ENCODE measurements at places on chromosomes 1 and 21.

GRCh38 chr1:209434066-209434465 is 149.4 kb upstream of the CAMK1G start:
- DNase-seq, result no peak

DNA sequence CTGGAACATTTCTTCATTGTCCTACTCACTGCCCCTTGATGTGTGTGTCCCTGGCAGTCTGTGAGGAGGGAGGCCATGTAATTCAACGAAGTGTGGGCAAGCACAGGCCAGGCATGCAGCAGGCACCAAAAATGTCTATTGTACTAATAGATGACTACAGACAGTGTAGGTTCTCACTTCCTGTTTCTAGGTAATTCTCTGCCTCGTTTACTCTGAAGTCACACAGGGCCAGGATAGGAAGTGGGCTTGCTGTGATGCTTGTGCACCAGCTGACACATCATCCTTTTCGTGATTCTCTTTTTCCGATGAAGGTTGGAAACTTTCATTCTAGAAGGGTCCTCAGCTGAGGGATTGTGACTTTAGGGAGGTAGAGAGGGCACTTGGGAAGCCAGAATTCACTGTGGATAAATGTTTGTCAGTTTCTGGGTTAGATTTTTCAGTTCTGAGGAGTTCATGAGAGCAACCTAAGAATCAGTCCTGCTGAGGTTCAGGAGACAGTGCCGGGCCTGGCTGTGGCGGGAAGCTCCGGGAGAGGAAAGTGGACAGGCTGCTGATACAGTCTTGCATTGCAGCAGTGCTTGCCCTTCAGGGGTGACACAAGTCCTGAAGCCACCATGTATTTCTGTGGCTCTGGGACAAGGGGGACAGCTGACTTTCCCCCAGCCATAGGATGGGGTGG is 4.3 kb upstream of the CSF1 start:
- peak; percentile 63 for DNase-seq

DNA sequence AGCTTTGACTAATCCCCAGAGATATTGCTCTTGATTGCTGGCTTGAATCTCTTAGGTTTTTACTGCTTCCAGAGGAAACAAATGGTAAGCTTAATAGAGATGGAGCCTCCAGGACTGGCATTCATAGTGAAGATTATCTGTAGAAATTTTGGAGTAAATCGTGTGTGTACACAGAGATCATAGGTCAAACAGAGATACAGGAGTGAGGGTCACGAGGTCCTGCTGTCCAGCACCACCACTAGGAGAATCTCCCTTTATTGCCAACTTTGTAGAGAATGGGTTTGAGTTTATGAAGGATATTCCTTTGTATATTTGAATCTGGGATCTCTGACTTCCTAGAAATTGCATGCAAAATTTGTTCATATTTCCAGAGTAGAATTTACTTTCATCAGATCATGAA is 7.8 kb upstream of the SERBP1 start:
- DNase-seq, result no peak

DNA sequence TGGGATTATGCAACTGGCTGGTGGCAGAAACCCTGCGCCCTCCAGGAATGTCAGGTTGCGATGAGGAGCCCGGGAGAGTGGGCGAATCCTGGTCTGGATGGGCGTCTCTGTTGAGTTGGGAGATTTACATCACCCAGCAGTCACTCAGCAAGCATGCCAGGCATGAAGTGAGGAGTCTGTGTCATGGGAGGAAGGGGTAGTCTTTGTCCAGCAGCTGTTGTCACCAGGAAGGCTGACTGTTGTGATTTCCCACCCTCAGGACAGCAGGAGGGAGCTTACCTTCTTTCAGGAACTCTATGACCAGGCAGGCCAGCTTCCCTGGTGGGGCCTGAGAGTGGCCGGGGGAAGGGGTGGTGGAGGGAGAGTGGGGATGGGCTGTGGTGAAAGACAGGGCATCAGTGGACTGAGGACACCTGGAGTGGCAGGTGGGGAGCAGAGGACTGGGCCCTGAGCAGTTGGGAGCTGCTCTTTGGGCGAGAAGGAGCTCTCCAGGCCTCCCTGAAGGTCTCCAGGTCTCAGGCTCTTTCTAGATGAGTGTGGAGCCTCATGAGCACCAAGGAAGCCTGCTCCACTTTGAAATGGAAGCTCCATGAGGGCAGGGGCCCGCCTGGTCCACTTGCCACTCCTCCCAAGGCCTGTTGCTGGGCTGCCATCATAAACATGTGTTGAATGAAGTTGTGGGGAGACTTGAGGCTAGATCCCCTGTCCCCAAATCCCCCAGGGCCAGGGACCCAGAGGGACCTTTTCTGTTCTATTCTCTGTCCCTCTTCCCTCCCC is 21.3 kb upstream of the PKP1 start:
- DNase-seq, result no peak

DNA sequence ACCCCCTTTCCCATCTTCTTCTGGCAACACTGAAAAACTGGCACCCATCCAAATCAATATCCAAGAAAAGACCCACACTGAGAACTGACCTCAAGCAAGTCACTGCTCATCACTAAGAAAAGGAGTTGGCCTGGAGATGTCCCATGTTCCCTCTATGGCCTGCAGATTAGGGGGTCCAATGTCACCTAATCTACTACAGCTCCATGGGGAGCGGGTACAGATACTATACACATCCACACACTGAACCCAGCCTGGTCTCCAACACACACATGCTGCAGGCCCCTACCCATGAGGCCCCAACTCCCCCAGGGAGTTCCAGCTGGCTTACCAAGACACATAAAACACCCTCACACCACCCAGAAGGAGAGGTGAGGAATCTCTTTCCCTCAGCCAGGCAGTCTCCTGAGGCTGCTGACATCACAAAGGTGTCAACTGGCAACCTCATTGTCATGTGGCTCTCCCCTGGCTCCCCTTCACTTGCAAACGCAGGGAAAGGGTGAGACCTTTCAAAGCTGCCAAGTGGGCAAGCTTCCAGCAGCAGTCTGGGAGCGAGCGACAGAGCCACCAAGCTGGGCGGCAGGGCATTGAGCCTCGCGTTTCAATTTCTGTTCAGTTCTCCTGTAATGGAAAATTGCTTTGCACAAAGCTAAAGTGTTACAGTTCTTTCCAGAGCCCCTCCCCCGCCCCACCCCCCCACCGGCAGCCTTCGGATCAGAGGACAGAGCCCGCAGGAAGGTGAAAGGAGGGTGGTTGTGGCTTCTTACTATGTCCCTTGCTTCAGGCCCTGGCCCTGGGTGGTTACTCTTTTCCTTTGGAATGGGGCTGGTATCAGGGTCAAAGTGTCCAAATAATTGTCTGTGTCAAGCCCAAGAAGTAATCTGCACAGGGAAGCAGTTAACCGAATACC is at the start of gene LRRC52:
TSS of gene LRRC52 (plus strand) at position 469 of the 907 bp plus-strand sequence. CDS start at position 766, 297 bp downstream.
- DNase-seq, result no peak

DNA sequence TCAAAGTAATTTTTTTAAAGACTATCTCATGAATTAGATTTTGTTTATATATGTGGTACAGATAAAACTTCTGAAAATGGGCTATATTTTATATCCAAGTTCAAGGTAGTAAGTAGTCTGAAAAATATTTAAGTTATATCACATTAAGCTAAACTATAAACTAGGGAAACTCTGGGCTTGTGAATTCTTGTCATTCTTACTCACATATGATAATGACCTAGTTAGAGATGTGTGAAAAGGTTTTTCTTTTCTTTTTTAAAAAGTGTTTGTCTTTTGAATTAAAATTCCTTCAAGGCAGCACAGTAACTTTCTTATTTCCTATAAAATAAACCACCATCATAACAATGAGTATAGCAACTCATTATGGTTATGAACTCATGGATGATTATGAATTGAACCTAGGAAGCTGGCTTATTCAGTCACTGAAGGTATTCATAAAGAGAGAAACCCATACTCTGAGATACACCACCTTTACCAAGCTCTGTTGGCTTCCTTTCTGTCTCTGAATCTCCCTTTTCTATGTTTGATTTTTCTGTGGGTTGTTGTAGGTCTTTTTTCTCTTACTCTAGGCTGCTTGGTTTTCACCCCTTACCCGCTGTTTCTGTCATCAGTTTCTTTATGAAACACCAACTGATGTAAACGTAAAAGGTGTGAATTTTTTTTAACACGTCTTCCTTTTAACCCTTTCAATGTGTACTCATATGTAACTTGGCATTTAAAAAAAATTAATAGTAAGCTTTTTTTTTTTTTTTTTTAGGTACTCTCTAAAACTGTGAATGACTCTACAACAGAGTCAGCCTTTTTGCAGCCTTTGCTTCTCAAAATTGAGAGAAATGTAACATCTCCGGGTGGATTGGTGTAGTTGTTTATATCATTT is 25.2 kb downstream of the IL12RB2 start:
- DNase-seq, result no peak

GRCh38 chr1:18142969-18143368 is 35.4 kb downstream of the IGSF21 start:
- no peak for DNase-seq

DNA sequence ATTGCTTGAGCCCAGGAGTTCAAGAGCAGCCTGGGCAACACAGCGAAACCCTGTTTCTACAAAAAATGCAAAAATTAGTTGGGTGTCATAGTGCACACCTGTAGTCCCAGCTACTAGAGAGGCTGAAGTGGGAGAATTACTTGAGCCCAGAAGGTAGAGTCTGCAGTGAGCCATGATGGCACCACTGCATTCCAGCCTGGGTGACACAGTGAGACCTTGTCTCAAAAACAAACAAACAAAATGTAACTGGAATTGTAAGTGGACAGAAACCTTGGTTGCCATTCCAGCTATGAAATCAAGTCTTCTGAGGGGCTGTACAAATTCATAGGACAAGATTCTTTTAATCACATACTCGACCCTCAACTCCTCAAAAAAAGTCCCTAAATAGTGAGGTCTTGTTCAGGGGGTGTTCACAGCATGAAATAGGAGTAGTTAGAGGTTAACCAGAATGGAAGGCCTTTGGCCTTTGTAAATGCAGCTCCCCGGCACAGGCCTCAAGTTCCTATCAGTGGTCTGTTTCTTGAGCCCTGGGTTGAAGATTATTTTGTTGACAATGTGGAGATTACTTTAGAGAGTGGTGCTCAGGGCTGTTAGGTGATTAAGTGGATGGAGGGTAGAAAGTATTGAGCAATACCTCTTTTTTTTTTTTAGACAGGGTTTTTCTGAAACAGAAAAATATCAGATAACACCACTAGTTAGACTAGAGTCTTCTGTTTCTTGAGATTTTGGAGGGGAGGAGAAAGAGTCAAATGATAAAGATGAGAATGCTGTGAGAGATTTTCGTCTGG is 138.7 kb upstream of the ZNF648 start:
- DNase-seq, result no peak

DNA sequence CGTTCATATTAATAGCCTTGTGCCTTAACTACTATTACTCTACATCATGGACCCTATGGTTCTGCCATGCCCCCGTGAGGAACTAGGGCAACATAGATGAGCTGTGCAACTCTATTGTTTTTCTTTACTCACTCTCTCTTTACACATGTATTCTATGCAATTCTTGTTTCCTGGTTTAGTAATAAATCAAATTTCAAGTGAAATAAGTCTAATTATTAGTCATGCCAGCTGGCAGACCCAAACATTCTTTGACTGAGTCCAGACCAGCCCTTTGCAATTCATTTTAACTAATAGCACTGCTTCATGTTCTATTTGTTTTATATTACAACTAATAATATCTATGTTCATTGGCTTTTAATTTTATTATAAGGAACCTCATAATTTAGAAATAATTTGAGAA is 789.3 kb upstream of the ADAMTS5 start:
- no peak for DNase-seq

DNA sequence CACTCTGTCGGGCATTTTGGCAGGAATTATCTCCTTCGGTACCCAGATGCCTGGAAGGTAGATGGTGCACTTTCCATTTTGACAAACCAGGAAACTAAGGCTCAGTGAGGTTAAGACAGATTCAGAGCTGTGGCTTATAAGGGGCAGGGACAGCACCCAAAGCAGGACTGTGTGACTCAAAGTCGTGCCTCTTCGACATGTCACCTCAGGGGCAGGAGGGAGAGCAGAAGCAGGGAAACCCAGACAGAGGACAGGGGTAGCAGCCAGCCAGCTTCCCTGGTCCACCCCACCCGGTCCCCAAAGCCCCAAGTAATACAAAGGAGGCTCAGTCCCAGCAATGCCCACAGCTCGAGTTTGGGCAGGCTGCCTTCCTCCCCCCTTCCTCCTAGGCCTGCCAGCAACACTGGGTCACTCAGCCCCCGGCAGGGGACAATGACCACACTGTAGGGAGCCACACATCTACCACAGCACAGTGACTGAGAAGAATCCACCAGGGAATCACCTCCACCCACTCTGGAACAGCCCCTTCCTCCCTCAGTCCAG is 2.5 kb downstream of the RHOC start:
- DNase-seq, result no peak

GRCh38 chr1:3235496-3235895 is 166.5 kb downstream of the PRDM16 start:
- DNase-seq, result no peak

GRCh38 chr1:20327467-20327866 is 36.8 kb downstream of the VWA5B1 start:
- no peak for DNase-seq

DNA sequence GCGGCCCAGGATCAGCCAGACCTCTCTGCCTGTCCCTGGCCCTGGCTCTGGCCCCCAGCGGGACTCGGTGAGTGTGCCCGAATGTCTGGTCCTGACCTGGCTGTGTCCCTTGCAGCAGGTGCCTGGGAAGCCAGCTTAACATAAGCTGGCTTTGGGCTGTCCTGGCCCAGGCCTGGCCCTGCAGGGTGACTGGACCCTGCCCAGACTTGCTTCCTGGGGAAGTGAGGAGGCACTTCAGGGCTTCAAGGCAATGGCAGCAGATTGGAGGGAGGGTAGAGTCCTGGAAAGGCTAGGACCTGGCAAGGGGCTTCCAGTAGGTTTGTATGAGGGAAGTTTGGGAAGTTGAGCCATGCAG is 16.4 kb downstream of the RPS6KA1 start:
- DNase-seq, result no peak

- peak; percentile 11 for DNase-seq
These were observed 129.7 kb upstream of the RUNX1 start for GRCh38 chr21:35178827-35179226.

DNA sequence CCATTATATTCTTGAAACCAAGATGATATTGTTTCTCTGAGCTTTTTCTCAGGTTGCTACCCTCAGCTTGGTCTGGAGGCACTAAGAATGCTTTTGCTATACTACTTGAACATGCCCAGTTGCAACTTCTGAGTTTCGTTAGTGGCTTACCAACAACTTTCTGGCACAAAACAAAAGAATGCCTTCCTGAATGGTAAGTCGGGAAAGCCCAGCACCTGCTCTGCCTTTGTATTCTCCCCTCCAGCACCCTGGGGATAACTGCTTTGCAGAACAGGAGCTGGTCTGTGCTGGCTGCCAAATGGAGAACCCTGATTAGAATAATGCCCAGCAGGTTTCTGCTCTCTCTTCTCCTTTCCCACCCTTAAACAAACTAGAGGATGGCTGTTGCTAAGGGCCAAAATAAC is 149.3 kb downstream of the TGFB2 start:
- no peak for DNase-seq

DNA sequence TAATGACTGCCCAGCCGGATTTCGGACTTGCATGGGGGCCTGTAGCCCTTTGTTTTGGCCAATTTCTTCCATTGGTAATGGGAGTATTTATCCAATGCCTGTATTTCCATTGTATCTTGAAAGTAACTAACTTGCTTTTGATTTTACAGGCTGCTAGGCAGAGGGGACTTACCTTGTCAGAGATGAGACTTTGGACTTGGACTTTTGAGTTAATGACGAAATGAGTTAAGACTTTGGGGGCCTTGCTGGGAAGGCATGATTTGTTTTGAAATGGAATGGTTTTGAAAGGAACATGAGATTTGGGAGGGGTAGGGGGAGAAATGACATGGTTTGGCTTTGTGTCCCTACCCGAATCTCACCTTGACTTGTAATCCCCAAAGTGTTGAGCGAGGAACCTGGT is 9.6 kb downstream of the UBE2G2 start:
- DNase-seq, result no peak

- no peak for DNase-seq
These were observed 8.2 kb upstream of the MAGOH start for GRCh38 chr1:53246261-53247134.

Data from activated naive CD4-positive, alpha-beta T cell treated with anti-CD3 and anti-CD28 coated beads, Interleukin-2, amount 50 U/mL, for 72 hours (primary cell).